ENCODE measurements at places on chromosomes 16 and 17.

- DNase-seq = no peak
Measured at GRCh38 chr17:60442271-60443173, 20.2 kb downstream of the CHCT1 start.

- DNase-seq = no peak
Measured at GRCh38 chr17:35545150-35545549, 7.7 kb upstream of the SLFN12L start.

DNA sequence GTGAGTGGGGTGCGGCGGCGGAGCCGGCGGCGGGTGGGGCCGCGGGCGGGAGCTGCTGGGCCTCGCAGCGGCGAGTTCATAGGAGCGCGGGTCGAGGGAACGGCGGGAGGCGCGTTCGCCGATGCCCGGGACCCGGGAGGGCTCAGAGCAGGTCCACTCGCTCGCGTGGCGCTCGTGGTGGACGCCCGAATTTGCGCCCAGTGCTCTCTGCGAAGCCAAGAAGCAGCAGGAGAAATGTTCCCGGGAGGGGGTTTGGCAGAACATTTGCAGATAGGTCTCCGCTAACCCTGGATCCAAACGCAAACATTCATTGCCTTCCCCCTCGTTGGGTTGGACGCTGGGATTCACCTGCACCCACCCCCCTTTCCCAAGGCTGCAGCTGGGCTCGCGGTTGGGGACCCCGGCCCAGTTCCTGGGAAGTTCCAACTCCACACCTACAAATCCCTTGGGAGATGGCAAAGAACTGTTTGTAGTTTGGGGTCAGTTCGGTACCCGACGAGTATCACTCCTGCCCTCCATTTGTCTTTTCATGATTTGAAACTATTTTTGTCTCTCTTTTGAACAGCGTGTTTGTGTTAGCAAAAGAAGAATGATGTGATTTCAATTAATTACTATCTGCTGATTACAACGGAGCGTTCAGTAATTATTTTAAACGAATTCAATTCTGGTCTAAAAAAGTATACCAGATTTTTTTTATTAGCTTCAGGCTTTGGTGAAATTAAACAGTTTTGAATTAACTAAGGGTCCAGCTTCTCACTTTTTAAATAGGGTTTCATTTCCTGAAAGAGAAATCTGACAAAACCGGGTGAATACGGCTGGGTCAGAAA, 2.3 kb downstream of the NTN1 start:
- no peak for DNase-seq

DNA sequence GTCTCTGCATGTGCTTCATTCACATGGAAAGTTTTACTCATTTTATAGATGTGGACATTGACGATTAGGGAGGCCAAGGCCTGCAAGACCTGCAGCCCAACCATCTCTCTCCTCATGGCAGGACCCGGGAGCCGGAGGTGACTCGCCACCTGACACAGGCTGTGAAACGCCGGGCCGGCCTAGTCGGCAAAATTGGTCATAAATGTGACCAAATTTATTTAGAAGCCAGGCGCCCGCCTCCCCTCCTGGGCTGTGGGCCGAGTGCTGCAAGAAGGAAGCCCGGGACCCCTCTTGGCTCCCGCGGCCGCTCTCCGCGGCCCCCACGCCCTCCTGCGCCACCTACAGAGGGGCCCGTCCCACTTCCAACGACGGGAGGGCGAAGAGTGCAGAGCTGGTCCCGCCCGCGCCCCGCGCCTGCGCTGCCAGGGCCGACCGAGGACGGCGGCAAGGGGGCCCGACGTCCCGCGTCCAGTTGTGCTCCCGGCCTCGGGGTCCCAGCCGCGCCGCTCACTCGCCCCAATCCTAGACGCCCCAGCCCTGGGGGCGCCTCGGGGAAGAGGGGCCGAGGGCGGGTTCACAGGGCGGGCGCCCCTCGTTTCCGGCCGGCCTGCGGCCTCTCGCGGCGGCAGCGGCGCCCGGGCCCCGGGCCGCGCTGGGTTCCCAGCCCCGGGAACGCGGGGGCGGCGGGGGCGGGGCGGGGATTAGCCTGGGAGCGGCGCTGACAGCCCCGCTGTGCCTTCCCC, 47.5 kb downstream of the WNT3 start:
- DNase-seq = no peak

DNA sequence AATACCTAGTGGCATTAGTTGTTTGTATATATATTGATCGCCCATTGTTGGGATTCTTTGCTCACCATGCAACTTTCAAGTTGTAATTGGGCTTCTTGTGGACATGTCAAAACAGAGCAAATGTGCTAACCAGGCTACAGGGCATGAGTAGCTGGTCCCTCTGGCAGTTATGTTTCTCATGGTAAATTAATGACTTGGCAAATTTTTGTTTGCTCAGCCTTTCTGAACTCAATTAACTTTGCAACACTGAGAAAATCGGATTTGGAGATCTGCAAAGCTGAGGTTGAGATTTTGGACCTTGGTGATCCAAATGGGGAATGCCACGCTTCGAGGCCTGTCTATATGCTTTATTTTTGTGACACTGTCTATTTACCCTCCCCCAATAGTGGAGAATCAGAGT, 138.5 kb upstream of the PIRT start:
- no peak for DNase-seq

DNA sequence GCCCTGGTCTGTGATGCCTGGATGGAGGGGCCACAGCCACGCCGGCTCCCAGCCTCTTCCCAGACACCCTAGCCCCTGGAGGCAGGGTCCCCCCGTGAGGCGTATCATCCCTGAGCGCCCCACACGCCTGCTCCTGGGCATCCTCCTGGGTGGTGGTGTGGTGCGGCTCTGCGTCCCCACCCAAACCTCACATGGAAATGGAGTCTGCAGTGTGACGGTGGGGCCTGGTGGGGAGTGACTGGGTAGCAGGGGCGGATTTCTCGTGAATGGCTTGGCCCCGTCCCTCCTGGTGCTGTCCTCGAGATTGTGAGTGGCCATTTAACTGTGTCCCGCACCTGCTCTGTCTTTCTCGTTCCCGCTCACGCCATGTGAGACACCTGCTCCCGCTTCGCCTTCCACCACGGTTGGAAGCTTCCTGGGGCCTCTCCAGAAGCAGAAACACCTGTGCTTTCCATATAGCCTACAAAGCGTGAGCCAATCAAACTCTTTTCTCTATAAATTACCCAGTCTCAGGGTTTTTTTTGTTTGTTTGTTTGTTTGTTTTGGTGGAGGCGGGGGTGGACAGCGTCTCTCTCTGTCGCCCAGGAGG, 5.9 kb upstream of the SSTR5 start:
- no peak for DNase-seq

DNA sequence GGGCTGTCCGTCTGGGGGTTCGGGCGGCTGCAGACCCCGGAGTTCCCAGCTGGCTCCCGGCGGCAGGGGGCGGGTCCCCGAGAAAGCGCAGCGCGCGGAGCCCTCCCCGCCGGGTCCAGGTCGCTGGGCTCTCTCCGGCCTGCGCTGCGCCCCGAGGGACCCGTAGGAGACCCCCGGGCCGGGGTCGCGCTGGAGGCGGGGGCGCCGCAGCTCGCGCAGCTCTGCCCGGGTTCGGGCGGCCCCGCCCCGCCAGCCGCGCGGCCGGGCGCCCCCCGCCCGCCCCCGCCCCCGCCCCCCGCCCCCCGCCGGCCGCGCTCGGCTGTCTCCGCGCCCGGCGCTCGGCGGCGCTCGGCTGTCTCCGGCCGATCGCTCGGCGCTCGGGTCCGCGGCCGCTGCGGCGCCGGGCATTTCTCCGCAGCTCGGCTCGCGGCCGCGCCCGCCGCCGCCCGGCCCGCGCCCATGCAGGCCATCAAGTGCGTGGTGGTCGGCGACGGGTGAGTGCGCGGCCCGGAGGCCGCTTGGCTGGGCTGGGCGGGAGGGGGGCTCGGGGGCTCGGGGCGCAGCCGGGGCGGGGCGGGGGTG, at the start of gene RAC3:
RAC3 (plus strand) TSS at position 376 of the 582 bp plus-strand sequence; CDS start at position 460, 84 bp downstream.
- no peak for DNase-seq

DNA sequence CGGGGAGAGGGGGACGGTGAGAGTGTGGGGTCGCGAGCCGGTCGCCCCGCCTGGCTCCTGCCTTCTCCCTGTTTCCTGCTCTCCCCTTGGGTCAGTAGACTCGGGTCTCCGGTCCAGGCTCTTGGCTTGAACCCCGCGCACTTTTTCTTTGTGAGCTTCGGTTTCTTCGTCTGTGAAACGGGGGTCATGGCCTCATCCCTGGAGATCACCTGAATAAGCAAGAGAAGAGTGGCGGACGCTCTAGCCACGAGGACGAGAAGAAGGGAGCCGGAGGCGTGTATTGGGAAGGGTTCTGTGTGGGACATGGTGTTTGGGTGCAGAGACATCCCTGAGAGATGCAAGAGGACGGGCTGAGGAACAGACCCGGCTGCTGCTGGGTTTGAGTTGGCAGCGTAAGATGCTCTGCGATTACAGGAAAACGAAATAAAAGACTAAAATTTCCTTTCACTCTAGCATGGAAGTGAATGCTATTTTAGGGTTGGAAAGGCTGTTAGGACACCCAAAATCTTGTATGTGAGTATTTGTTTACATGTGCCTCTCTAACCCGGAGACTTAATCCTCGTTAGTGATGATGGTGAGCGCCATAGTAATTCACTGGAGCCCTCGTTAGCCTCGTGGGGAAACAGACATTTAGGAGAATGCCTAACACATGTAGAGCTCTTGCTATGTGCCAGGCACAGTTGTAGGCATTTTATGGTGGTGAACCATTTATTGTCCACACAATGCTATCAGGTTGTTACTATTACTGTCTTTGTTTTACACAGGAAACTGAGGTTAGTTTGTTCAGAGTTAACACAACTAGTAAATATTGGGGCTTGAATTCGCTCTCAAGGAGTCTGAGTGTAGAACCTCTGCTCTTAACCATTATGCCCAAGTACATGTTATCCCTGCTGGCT, 646 bp downstream of the KIF22 start:
- DNase-seq = no peak

DNA sequence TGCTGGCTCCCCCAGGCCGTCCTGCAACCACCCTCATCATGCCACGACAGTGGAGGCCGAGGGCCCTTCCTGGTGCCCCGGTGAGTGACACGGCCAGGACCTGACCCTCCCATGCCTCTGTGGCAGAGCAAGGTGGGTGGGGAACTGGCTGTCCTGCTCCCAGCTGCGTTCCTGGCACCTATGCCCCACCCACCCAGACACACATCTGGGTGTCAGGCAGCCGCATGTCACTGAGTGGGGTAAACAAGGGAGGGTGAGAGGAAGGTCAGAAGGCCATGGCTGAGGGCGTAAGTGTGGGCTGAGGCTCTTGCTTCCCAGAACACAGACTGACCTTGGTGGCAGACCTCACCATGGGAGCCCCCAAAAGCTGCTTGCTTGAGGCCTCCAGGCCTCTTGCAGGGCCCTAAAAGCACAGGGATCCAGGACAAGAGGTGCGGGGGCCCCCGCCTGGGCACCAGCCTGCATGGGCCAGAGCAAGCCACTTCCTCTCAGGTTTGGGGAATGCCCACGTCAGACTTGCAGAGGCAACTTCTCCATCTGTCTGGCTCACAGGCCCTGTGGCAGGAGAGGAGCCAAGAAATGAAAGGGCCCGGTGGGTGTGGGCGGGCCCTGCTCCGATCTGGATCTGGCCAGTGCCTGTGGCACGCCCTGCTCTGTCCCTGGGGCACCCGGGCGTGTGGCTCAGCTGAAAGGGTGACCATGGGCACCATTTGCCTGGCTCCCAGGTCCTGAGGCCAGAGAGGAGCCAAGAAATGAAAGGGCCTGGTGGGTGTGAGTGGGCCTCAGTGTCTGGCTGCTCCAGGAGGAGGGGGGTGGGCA, 3.9 kb upstream of the CCDC57 start:
- DNase-seq = peak; percentile 71

DNA sequence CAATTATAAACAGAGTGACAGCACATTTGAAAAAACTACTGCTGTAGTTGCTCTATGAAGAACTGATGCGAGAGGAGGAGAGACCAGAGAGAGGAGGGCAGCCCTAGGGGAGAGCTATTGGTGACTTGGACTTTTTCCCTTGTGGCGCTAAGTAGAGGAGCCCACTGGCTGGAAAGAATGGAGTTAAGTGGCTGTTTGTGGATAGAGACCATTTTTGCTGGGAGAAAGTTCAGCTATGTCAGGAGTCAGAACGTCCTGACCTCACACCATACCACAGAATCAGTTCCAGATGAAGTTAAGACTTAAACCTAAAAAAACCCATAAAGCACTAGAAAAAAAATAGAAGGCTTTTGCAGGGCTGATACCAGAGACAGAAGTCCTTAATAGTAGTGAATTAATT, 2.0 kb downstream of the POLR2A start:
- DNase-seq = no peak

DNA sequence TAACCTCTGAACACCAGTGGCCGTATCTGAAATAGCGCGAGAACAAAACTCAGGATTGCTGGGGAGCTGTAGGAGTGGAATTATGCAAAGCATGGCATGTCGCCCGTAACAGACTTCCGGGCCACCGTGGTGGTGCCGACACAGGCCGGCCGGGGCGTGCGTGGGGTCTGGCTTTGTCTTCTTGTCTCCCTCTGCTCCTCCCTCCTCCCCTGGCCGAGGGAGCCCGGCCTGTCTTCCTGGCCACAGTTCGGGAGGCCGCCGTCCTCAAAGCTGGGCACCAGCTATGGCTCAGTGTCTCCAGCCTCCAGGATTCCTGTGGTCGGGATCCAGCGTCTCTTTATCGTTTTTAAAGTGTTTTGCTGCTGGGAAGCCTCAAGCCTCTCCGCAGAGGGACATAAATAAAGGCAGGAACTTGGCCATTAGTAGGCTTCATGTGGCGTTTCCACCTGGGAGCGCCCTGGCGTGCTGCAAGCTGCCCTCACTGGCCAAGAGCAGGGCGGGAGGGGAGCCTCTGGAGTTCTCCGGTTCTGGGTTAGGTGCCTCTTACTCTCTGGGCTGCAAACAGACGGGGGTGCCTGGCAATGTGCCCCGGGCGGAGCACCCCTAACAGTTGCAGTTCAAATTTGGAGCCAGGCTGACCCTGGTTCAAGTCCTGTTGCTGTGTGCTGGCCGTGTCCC, 22.0 kb upstream of the NPTX1 start:
- DNase-seq = no peak

- no peak for DNase-seq
Measured at GRCh38 chr16:30669903-30670824, 11.9 kb downstream of the FBRS start.

DNA sequence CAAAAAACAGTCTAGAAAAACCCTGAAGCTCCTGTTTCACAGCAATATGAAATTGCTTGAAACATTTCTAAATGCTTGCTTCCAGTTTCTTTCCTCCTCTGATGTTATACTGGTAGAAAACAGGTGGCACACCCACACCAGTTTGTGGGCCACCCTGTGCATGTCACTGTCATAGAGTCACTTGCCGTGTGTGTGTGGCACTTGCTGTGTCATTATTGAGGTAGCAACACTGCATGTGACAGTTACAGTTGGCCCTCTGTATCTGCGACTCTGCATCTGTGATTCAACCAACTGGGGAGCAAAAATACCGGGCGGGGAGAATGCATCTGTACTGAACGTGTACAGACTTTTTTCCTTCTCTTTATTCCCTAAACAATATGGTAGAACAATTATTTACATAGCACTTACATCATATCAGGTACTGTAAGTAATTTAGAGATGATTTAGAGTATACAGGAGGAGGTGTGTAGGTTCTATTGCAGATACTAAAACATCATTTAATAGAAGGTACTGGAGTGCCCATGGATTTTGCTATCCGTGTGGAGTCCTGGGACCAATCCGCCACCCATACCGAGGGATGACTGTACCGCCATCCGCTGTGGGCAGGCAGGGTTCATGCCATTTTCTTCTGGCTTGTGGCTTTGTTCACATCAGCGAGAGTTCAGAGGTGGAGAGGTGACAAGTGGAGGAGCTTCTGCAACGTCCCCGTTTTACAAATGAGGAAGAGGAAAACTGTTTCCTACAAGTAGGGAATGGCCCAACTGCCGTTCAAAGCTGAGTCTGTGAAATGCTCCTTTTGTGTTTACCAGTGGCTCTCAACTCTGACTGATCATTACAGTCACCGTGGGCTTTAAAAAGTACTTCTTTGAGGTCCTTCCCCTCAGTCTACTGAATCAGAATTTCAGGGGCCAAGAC, 373.7 kb downstream of the SNX29 start:
- DNase-seq = no peak

Measured in RWPE1 (cell line).